ENCODE measurements at places on chromosomes 3 and 15.

- no peak for DNase-seq
These were observed 78.6 kb upstream of the MITF start for GRCh38 chr3:69660631-69661030.

- no peak for DNase-seq
These were observed 79.3 kb upstream of the SEC13 start for GRCh38 chr3:10400050-10400748.

DNA sequence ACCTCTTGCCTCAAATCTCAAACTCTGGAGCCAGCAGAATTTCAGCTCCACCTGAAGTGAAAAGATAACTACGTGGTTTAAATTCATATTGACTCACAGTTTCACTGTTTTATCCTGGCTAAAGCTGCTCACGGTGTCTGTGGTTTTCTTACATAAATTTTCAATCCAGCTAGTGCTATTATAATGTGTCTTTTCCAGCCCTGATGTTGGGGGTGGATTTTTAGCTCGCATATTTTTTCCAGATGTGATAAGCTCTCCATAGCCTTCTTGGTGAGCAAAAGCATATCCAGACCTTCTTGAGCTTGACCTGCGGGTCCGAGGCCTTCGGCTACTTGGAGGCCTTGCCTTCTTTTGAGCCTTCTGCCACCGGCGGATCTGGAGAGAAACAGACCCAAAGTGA is 239.3 kb downstream of the DTWD1 start:
- no peak for DNase-seq

DNA sequence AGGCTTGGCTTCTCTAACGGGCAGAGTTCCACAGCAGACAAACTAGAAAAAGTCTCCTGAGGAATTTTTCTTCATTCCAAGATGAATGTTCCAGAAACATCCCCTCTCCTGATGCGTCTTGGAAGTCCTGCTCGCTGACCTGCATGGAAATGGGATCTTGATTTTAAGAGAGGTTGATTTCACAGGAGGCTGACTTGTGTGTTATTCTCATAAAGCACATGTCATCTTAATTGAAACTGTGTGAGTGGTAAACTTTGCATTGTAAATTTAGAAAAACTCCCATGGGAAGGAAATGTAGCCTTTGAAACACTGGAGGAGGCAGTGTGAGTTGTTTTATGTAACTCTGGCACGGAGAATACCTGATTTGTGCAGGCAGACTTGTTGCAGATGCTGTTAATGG is 337.8 kb upstream of the NR2E3 start:
- DNase-seq, result no peak

DNA sequence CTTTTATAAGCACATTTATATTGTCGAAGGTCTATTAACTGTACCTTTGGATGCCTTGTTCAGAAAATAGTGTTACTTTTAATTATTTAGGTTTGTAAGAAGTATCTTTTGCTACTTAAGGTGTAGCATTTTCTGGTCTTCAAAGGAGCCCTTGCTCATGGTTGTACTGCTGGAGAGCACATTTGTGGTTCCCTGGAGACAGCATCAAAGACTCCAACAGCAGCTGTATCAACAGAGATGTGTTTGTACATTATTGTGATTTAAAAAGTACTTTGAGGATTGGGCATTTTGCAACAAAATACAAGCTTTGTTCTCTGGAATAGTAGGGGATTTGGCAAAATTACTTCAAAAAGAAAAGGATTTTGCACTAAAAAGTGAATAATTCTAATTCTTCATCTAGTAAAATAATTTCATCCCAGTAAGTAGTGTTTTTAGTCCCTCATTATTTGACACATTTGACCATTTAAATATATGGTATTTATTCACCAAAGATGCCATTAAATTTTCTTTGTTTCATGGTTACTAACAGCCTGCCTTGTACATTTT is 16.5 kb downstream of the TBC1D23 start:
- DNase-seq, result no peak

DNA sequence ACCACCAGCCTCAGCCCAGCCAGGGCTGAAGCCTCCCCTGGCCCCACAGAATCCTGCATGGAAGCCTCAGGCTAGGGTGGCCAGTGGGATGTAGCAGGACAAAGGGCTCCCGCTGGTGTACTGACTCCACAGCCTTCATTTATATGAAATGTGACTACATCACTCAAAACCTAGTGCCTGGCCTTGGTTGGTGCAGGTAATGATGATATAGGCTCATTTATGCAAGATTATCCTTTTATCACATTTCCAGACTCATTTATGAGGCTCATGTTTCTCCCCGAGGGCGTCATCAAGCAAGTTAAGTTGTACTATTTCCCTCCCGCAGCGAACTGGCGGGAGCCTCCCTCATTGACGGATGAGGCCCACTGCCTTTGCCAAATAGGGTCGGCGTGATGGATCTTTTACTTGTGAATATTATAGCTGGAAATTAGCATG is 179.1 kb upstream of the SMAD3 start:
- DNase-seq, result peak; percentile 11

DNA sequence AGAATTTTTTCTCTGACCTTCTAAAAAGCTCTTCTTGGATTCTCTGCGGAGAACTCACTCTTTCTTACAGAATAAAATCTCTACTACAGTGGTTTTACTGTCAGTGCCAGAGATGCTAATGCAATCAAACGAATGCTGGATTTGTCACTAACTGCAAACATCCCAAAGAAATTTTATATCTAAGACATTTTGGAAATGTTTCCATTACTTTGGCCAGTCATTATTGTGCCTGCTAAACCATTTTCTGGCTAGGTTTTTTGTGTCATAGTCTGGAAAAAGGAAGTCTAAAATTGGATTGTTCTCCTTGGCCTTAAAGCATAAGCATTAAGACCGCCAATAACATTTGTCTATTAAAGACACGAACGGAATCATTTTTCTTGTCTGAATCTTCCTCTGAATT is 54.0 kb downstream of the PLOD2 start:
- no peak for DNase-seq

GRCh38 chr3:9135930-9136525 is 113.4 kb downstream of the SRGAP3 start:
- peak; percentile 74 for DNase-seq

- peak; percentile 46 for DNase-seq
These were observed 36.0 kb downstream of the PSTPIP1 start for GRCh38 chr15:77030928-77031375.

GRCh38 chr15:82108489-82109078 is 62.8 kb upstream of the MEX3B start:
- DNase-seq, result peak; percentile 99

GRCh38 chr15:26325495-26325894 is 447.4 kb downstream of the GABRB3 start:
- peak; percentile 15 for DNase-seq

All from H1 (cell line).